ENCODE measurements at places on chromosomes 16 and 17.
A peak's percentile ranks its signal among the peaks of the same experiment; 100 is the strongest.

GRCh38 chr16:69431948-69432468 lies 7.6 kb downstream of the CYB5B start:
- no peak for DNase-seq

DNA sequence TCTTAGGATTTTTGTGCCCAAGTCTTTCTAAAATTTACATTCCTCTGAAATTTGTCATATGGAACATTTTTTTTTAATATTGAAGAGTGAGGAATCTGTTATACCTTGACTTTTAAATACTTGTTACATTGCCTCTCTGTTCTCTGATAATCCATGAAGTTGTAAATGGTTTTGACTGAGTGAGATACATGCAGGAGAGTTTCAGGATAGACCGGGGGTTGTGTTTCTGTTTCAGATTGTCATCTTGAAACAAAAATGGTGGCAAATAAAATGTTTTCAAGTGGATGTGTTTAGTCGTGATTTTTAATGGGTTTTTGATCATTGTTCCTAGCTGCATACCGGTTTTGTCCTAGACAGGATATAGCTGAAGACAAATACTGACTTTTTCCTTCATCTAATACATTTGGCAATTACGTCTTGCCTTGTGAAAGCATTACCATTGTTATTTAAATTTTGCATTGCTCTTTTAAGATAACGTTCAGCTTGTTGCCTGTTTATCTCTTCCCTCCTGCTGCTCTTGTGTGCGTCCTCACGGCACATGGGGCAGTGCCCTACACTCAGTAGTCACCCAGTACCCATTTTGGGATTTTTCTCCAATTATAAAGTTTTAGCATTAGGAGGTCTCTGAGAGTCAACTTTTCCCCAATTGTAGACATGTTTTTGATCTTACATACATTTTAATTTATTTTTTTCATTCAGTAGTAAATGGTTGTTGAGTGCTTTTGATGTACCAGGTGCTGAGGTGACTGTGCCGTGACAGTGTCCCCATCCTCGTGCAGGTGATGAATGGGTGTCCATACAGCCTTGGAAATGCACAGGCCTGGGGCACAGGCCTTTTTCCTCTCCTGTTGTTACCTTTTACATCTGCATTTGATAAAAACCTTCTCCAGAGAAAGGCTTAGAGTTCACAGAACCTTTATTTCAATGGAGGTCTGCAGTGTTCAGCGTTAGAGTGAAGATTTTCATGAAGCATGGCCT lies 169.9 kb downstream of the MSI2 start:
- no peak for DNase-seq

GRCh38 chr17:13560935-13561334 lies 40.8 kb downstream of the HS3ST3A1 start:
- DNase-seq = no peak

DNA sequence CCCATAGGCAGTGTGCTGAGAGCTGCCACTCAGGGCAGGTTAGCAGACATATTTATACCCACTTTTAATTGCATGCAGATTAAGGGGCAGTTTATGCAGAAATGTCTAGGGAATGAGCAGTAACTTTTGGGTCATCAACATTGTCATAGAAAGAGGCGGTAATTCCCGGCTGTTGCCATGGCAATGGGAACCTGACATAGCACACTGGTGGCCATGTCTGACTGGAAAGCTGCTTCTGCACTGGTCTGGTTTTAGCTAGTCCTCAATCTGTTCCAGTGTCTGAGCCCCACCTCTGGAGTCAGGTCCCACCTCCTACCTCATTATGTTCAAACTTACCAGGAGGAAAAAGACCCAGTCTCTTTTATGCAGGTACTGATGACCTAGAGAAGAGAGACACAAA lies 31.5 kb upstream of the TNRC6C start:
- no peak for DNase-seq

GRCh38 chr16:57867000-57867561 lies 64.8 kb upstream of the KIFC3 start:
- no peak for DNase-seq

- DNase-seq = no peak
Observed at GRCh38 chr16:52434224-52434623, 112.7 kb downstream of the TOX3 start.

GRCh38 chr16:57473176-57473840 lies 10.8 kb downstream of the POLR2C start:
- DNase-seq = no peak

- DNase-seq = no peak
Observed at GRCh38 chr16:28003923-28004322, 59.6 kb downstream of the GSG1L start.

DNA sequence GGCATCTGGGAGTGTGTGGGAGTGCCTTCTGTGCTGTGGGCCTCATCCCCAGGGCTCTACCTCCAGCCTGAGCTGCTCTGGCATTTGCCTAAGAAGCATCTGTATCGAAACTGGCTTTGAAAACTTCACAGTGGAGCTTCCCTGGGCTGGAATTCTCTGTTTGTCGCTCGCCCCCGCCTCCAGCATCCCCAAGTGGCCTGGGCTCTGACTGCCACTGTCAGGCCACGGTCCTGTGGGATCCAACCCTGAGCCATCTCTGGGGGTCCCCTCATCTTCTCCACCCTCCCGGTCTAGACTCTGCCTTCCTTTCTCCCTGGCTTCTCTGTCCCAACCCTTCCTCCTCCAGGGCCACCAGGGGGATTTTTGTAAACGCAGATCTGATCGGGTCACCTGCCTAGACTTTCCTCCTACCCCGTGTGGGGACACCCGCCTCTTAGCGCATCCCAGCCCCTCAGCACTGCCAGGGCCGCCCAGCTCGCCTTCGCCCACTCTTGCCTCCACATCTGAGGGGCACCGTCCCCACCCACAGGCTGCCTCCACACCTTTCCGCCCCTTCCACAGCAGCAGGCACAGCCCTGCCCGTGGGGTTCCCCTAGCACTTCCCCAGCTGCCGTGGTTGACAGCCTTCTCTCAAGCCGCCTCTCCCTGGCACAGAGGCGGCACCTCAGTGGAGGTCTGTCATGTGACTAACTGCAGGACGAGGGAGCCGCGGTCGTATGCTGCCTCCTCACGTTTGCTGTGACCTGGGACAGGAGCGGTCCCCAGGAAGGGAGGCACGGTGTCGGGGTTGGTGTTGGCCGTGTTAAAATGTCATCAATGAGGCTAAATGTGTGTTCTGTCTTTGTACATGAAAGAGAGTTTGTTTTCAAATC lies 12.0 kb downstream of the TBC1D24 start:
- peak; percentile 72 for DNase-seq

- DNase-seq = no peak
Observed at GRCh38 chr17:29150161-29150560, 30.0 kb downstream of the MYO18A start.

- no peak for DNase-seq
Observed at GRCh38 chr17:75899767-75900468, 3.2 kb upstream of the TRIM65 start.

GRCh38 chr17:6374761-6375312 lies 60.1 kb downstream of the AIPL1 start:
- DNase-seq = no peak

DNA sequence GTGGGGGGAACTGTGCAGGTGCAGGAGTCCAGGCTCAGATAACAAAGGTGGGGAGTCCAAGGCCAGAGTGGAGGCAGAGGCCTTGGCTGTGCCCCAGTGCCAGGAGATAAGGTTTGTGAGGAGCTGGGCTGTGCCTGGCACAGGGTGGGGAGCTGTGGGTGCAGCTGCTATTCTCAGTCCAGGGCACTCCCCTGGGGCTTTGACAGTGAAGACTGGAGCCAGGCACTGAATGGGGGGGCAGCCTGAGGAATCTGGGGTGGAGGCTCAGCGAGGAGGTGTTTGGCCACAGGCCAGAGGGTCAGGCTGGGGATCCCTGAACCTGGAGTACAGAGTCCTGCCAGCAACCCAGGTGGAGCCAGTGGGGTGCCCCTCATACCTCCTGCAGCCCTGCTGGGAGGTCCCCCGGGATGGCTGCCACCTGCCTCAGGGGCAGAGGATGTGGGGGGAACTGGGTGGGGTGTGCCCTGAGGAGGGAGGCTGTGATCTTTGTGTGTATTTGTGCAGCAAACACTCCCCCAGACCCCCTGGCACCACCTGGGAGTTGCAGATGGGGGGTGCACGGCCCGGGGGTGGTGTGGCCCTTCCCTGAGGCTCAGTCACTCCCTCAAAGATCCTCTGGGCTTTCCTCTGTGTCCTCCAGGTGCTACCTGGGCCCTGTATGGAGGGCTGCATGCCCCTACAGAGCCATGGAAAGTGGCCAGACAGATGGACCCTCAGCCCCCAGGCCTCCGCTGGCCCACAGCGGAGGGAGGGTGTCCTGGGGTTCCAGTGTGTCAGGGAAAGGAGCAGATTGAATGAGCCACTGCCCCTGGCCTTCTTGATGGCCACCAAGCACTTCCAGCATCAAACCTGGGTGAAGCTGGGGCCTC lies 44.5 kb upstream of the SMPD3 start:
- no peak for DNase-seq

- no peak for DNase-seq
Observed at GRCh38 chr17:56119936-56120335, 33.3 kb upstream of the ANKFN1 start.

- DNase-seq = peak; percentile 11
Observed at GRCh38 chr16:85172455-85173145, 60.3 kb upstream of the CIBAR2 start.

DNA sequence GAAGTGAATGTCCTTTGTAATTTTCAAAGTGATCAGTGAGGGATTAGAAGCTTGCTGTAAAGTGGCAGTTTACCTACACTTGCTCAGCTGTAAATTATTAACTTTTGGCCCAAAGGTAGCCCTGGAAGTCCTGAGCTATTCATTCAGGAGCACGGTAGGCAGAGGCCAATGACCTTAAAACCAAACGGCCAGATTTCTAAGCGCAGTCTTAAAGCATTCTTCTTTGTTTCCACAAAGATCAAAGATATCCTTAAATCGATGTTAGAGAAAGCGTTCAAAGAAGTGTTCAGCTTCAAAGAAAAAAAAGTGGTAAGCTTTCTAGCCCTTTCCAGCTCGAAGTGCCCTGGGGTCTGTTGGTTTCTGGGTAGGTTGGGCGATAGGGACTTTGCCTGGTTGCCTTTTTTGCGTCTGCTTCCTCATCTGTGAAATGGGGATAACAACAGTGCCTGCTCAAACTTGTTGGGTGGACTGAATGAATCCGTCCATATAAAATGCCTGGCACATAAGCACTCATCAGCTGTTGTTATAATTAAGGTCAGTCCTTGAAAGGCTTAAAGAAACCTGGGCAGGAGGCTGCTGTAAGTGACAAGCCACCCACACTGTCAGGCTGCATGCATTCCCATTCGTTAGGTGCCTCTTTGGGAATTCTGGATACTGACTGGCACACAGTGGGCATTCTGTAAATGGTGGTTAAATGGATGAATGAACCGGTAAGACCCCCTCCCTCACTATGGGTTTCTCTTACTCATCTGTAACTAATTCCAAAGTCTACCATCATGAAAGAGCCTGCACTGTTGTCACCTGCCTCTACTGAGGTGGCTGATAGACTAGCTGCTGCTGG lies 113.2 kb downstream of the PRKCA start:
- DNase-seq = no peak

DNA sequence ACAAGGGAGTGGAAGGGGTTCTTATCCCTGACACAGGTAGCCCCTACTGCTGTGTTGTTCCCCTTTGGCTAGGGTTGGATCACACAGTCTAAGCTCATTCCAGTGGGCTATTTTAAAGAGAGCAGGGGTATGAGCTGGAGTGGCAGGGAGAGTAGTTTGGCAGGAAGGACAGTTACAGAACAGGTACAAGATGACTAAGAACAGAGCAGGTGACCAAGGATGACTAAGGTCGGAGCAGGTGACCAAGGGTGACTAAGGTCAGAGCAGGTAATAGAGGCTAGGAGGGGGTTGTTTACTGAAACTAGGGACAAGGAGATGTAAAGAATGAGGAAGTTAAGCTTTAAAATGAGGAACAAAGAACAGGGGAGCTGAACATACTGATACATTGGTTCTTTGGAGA lies 58.8 kb downstream of the UTP18 start:
- no peak for DNase-seq

- no peak for DNase-seq
Observed at GRCh38 chr17:79262624-79263023, 188.0 kb downstream of the ENGASE start.
